ENCODE measurements at places on chromosomes 12 and 14.

GRCh38 chr12:131827961-131828534, at the start of gene MMP17:
MMP17 (plus strand) TSS chr12:131828393; CDS start chr12:131828495, 102 bp downstream.
- DNase-seq: no peak

DNA sequence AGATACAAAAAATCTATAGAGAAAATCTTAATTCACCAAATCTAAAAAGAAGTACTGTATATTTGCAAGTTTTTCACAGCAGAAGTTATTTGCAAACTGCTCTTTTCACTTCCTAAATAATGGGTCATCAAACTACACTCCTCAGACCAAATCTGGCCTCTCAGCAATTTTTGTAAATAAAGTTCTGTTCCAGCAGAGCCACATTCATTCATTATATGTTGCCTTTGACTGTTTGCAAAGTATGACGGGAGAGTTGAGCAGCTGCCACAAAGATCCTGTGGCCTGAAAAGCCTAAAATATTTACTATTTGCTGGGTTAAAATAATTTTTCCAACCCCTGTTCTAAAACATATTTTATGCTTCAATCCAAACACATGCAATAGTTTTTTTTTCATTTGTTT, 1222.3 kb upstream of the SEL1L start:
- no peak for DNase-seq

GRCh38 chr12:42607584-42608058, 18.1 kb upstream of the PRICKLE1 start:
- DNase-seq: no peak

DNA sequence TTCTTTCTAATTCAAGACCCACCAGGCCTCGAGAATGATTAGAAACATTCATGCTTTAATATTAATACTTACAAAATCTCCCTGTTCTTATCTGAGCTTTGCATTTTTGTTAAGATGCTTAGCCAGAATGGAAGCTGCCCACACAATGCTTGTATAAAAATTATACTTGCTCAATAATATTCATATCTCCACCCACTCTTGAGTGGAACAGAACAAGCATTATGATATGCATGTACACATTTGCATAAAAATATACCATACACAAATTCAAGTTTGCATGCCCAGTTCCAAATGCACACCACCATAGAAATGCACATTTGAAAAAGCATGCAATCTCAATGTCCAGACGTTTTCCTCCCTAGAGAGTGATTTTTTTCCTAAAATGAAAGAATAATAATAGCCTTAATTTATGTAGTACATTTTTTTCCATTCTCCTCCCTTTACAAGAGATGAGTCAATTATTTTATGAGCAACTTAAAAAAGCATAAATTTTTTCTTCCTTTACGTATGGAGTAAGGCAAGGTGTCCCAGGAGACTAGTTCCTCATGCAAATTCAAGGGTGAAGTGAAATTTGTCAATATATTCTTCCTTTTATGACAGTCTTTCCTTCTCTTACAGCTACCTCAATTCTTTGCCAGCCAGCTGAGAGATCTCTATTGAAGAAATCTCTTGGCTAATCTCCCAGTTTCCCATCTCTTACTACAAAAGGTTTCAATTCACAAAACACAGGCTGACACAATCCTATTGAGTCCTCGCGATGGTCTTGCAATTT, 313.1 kb upstream of the GARIN6 start:
- DNase-seq: no peak

- DNase-seq: no peak
Measured at GRCh38 chr14:64680013-64680713, 24.1 kb upstream of the PLEKHG3 start.

- no peak for DNase-seq
Measured at GRCh38 chr12:109670731-109671130, 42.9 kb upstream of the FAM222A start.

DNA sequence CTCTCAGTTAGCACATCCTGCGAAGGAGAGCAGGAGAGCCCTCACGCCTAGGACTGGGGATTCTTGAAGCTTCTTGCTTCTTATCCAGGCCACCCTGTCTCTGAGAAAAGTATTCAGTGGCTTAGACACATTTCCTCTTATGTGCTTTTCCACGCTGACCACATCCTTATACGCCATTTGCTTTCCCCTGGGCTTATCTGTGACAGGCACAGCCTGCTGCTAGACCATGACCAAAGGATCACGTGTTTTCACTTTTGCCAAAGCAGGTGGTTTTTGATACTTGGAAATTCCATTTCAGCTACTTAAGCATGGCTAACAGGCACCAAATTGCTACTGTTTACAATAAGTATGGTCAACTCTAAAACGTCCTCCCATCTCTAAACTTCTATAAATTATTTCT, 587.4 kb downstream of the AACS start:
- no peak for DNase-seq

- no peak for DNase-seq
Measured at GRCh38 chr12:46131732-46132469, 136.9 kb downstream of the SLC38A1 start.

- no peak for DNase-seq
Measured at GRCh38 chr14:101189266-101189665, 285.7 kb upstream of the RTL1 start.

- no peak for DNase-seq
Measured at GRCh38 chr14:60636879-60637478, 12.3 kb downstream of the SIX1 start.

GRCh38 chr12:66044731-66045130, 85.8 kb downstream of the LLPH start:
- no peak for DNase-seq

DNA sequence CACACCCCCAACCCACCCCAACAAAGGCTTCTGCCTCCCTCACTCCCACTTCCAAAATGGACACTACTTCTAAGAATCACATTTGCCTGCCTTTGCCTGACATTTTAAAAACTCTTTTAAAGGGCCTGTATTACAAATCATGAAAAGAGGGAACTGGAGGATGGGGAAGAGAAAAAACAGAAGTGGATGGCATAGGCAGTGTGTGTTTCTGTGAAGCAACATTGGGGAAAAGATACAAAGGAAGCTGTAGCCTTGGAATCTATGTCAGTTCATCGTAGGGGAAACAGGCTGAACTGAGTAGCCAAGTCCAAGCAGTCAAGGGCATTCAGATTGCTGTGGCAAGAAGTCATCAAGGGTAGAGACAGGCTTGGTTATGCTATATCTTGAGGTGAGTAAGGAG, 273.9 kb downstream of the BTG1 start:
- no peak for DNase-seq

DNA sequence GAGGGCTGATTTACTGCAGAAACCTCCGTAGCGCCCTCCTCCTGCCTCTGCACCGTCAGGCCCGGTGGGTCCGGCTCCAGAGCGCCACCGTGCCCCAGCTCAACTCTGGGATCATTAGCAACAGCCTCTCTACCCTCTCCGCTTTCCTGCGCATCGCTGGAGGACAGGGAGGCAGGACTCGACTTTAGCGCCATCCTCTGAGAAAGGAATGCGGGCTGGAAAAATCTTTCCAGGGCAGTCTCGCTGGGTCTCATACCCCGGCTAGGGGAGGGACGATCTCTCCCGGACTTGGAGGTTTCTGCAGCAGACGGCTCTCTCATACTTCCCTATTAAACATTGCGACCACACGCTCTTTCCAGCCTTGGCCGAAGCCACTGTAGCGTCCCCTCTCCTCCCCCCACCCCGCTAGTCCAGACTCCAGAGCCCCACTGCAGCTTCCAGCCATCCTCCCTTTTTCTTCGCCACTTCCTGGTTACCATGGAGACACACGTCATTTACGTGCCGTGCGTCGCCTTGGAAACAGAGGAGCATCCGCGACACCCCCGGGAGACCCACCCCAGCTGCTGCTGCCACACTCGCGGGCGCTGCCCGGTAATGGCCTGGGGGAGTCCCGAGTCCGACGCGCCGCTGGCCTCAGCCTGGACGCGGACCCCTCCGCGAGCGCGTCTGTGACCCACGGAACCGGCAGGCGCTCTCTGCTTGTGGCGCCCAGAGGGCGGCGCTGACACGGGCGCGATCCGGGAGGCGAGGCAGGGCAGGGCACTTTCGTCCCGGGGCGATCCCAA, at the start of gene CCDC184:
CCDC184 (plus strand) TSS at position 554 of the 785 bp plus-strand sequence. CDS start 479 bp downstream, outside the sequence.
- DNase-seq: peak; percentile 93

DNA sequence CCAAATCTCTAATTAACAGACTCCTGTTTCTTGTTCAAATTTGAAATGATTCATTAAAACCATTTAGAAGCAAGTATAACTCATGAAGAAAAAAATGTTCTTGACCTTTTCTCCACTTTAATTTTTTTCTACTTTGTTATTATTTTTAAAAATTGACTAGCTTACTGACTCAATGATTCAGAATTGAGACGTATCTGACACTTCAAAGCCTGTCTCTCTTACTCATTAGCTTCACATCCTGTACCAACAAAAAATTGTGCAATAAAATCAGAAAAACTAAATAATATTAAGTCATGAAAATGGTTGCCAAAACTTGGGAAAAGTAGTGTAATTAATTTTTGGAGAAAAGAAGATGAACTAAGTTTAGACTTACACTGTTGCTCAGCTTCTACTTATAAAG, 331.2 kb downstream of the SLC16A7 start:
- DNase-seq: no peak

DNA sequence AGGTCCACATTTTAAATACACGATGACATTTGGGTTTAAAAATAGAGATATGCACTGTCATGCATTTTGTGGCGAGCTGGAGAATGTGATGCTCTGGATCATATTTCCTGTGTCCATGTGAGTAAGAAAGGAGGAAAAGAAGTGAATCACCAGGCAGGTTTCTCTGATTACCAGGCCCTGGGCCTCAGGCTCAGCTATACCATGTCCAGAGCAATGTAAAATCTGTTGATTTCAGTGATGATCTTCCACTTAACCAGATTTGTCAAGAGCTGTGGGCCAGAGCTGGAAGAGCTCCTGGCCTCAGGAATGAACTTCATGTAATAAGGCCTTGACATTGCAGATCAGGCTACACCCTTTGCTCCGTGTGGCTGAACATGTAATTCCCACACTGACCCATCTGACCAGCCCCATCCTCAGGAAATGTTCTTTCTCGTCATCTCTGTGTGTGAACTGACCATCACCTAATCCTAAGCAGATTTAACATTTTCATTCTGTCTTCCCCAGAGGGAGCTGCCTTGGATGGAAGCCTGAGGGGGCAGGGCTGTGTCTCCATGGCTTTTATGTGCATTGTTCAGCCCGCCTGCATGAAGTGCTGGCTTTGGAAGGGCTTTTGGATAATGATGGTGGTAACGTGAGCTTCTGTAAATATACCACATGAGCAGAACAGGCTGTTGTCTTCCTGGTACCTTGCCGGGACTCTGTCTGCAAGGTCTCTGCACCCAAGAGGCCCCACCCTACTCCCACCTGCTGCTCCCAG, 54.5 kb downstream of the CRACR2A start:
- no peak for DNase-seq

GRCh38 chr14:102840771-102841528, 63.7 kb downstream of the TRAF3 start:
- no peak for DNase-seq

DNA sequence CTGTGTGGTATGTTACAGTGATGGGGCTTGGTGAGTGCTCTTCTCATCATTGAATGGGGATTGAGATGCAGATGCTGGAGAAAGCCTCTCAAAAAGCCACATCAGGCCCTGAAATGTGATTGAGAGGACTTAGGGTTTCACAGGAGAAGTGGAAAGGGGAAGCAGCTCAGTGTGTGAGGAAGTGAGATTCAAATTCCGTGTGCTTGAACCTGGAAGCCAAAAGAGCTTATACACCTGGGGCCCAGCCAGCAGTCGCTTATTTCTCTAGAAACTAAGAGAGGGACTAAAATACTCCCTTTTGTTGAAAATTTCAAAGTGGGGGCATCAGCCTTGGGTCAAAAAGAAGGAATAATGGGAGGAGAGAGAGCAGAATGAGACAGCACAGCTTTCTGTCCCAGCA, 39.1 kb upstream of the GZMB start:
- no peak for DNase-seq

DNA sequence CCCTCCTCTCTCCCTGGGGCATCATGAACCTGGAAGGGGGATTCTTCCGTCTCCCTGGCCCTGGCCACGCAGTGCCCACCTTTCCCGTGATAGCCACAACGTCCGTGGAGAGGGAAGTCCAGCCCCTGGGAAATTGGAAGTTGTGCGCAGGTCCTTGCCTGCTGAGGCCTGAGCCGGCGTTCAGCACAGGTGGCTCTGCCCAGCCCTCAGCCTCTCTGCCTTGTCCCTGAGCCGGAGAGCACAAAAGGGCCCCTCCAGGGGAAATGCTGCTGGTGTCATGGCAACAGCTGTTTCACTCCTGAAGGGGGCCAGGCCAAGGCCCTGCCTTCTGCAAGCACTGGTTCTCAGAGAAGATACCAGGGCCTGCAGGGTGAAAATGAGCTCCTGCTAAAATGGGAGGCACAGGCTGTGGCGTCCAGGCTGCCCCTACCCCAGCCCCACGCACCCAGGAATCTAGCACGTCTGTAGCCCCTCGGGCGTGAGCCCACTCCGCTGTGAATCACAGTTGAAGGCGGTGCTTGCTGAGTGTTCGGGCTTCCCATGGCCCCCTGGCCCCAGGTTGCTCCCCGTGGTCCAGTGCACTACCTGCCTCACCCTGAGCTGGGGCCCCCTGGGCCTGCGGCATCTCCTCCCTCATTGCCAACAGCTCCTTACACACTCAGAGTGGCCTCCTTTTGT, 149.4 kb downstream of the ADGRD1 start:
- no peak for DNase-seq

DNA sequence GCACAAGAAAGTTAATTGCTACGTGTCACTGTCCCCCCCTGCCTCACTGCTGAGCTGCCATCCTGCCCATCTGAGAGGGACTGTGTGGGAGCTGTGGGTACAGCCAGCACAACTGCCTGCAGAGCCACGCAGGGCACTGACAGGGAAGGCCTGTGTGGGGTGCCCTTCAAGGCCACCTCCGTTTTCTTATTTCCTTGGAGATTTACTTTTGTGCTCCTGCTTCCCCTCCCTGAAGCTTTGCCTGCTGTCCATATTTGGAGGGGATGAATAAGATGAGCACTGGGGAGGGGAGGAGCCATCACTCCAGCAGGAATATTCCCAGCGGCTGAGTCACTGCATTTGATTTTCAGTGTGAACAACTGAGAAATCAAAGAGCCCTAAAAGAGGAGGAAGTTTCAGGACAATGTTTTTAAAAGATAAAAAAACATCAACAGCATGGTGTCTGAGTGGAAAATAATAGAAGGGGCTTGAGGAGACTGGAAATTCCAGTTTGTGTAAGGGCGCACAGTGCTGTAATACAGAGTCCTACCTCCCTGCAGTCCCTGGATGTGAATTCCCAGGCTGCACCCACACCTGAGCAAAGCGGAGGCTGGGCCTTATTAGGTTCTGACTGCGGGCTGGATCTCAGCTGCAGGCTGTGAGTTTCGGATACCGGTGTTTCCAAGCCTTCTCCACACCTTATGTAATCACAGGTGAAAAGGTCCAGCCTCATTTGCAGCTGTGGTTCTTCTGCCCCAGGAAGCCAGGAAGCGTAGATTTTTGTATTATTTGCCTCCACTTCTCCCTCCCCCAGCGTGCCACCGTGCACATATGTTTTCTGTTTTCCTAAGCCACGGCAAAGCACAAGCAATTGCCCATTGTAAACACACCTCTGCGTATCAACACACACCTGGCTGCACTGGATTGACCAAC, 192.6 kb upstream of the BCL2L14 start:
- no peak for DNase-seq

GRCh38 chr12:20718294-20718693, 23.2 kb downstream of the SLCO1C1 start:
- DNase-seq: no peak

DNA sequence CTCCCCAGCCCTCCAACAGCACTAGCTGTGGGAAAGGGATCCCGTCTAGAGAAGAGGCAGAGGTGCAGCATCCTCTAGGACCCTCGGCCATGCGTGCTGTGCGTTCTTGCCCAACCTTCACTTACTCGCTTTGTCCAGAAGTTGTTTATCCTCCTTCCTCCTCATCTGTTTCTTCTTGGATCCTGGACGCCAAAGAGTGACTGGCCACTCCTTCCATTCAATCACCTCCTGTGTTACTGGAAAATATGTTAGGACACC, 140.5 kb downstream of the ZFP36L1 start:
- no peak for DNase-seq

GRCh38 chr14:77139540-77140358, 1.8 kb downstream of the ZDHHC22 start:
- DNase-seq: peak; percentile 38

All from CD8-positive, alpha-beta T cell (primary cell).